Airway epithelial cell (primary cell): ENCODE measurements at places on chromosomes 2 and 18. TPM values are rescaled to one million over a fixed set of nuclear protein-coding genes. Genes with fewer than 3 reads are reported as not detected.

Gene R3HDM1
- 18.5 and 20.3 TPM in 2 replicates for total RNA-seq

Gene PROKR1
- not detected in 2 replicates for total RNA-seq

Gene KIF5C
- total RNA-seq, result 0.07 TPM in 1 of 2 replicates, not detected in the other

Gene KCNK3
- total RNA-seq, result not detected in 2 replicates

Gene PMAIP1
- 6.3 and 8.0 TPM in 2 replicates for total RNA-seq

Gene HOXD12
- total RNA-seq, result not detected in 2 replicates

Gene ACADL
- total RNA-seq, result 0.28 TPM in 1 of 2 replicates, not detected in the other
